ENCODE measurements at places on chromosomes 4 and X.

DNA sequence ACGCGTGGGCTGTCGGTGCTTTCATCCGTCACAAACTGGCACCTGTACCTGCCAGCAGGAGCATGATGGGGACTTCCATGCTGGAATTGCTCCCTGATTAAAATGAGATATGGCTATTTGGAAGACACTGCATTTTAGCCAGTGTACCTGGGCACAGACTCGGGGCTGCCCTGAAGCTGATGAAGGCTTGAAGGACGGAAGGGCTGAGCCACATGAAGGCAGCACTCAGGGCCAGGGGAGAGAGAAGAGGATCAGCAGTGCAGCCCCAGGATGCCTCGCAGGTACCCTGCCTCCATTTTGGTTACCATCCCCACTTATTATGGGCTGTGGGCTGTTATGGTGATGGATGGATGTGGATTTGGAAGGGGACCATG, 79.0 kb downstream of the CRMP1 start:
- DNase-seq, result no peak

DNA sequence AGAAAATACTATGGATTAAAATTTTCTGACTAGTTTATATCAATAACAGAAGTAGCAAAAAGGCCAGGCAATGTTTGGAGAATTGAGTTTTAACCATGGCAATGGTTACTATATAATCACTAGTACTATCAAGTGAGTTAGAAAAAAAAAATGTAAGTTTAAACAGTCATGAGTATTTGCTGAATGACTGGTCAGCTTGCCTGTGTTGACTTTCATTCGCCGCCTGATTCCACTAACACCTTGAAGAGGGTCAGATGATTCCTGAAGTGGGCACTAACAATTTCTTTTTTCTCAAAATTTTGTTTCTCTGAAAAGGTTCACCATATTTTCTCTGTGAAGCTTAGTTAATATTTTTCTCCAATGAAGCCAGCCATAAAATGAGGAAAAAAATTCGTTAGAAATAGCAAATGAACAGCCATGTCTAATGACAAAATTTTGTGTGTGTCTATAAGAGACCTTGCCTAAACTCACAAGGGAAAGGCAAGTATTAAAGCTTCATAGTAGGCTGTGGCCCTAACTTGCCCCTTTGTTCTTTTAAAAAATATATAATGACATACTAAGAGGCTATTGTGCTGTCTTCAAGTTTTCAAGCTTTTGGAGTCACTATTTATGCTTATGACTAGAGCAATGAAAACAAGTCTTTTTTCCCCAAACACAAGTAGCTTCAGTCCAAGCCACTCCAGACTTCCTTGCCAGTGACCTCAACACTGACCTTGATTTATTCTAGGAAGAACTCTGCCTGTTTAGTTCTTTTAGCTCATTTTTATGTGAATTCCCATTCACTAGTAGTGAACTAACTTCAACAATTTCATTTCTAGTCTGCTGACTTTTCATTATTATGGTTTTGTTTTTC, 18.4 kb upstream of the FHDC1 start:
- DNase-seq, result no peak

GRCh38 chr4:113784497-113785250, 23.1 kb upstream of the CAMK2D start:
- no peak for DNase-seq

- no peak for DNase-seq
Measured at GRCh38 chrX:155995321-155995875, 2.1 kb upstream of the IL9R start.

- DNase-seq, result no peak
Measured at GRCh38 chrX:100264200-100264599, 145.9 kb downstream of the PCDH19 start.

- DNase-seq, result no peak
Measured at GRCh38 chrX:13165266-13166189, 121.1 kb upstream of the FAM9C start.

GRCh38 chr4:170697045-170697444, 607.3 kb upstream of the AADAT start:
- DNase-seq, result no peak

GRCh38 chr4:2288051-2288541, 26.2 kb upstream of the MXD4 start:
- DNase-seq, result no peak

DNA sequence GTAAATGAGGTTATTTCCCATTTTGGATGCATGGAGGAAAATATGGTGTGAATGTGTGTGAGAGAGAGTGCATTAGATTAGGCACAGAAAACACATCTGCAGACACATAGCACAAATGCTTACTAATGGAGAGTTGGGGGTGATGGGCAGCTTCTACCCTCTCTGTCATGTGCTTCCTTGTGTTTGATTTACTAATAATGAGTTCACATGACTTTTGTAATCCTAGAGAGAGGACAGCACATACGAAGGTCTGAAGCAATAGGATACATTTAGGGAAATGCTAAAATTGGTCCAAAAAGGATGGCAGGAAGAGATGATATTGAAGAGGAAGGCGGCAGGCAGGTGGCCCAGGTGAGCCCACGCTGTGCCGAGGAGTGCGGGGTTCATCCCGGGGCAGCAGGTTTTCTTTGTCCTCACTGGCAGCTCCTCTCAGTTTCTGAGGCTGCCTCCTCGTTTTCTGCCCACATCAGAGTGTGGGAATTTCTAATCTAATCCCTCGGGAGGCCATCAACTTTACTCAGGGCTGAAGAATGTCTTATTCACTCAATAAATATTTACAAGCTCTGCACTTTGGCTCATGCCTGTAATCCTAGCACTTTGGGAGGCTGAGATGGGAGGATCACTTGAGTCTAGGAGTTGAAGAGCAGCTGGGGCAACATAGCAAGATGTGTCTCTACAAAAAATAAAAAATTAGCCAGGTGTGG, 15.9 kb upstream of the MAP9 start:
- no peak for DNase-seq

DNA sequence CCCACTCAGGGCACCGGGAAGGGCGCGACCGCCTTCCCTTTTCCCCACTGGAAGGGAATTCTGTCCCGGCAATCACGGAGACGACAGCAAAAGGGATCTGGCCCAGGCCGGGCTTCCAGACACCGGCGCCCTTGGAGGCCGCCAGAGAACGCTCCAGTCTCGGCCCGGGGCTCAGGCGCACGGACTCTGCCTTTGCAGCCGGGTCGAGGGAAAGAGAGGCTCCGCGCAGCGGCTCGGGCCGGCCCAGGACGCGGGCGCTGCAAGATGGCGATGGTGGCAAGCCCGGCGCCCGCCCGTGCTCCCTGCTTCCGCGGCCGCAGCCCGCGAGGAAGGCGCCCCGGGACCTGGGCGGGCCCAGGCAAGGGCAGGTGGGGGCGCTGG, 1.1 kb downstream of the CTBP1 start:
- no peak for DNase-seq

- DNase-seq, result no peak
Measured at GRCh38 chr4:23373261-23373660, 516.6 kb downstream of the PPARGC1A start.

DNA sequence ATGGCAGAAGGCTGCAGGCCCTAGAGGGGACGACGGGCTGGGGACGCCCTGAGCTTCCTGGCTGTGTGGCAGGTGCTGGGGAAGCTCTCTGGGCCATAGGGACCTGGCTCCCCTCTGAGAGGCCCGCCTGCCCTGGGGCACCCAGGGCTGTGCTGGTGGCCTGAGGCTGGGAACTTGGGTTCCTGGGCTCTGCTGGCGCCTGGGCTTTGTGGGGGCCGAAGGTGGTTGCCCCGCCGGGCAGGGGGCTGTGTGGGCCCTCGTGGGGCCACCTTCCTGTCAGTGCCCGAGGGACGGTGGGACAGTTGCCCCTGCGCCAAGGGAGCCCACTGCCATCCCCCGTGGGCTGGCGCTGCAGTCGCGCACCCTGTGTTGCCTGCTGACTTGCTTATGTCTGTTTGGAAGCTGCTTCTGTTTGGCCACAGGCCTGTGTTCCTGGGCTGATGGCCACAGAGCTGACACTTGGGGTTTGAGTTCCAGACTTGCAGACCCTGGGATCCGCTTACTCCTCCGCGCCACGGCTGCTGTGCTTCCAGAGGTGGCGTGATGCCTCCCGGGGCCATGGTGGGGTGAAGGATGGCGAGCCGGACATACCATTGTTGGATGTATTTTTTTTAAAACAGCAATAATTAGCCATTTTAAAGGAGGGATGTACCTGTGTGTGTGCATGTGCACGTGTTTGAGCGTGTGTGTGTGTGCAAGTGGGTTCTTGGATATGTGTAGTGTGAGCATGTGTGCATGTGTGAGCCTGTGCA, 8.5 kb downstream of the NAT8L start:
- DNase-seq, result no peak

GRCh38 chr4:128384765-128385598, 97.4 kb upstream of the PGRMC2 start:
- no peak for DNase-seq

DNA sequence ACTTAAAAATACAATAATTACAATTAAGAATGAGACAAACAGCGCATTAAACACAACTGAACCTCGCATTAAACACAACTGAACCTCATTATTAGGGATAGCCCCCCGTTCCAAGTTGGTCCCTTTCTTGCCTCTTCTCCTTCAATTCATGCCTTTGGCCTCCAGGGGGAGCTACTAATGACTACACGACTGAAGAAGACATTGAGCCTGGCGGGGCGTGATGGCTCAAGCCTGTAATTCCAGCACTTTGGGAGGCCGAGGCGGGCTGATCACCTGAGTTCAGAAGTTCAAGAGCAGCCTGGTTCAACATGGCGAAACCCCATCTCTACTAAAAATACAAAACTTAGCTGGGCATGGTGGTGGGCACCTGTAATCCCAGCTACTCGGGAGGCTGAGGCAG, 56.4 kb upstream of the NWD2 start:
- no peak for DNase-seq

DNA sequence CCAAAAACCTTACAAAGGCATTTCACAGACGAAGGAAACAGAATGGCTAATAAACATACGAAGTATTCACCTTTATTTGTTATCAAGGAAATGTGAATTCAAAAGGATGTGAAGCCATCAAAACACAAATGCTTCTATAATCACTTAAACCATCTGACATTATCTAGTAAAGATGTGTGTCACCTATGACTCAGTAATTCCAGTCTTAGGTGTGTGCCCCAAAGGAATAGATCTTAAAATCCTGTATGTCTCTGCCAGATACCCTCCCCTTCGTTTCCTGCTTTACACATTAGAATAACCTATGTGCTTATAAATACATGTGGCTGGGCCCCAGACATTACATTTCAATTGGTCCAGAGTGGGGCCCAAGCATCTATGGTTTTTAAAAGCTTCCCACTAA, 41.8 kb upstream of the CEP135 start:
- no peak for DNase-seq

DNA sequence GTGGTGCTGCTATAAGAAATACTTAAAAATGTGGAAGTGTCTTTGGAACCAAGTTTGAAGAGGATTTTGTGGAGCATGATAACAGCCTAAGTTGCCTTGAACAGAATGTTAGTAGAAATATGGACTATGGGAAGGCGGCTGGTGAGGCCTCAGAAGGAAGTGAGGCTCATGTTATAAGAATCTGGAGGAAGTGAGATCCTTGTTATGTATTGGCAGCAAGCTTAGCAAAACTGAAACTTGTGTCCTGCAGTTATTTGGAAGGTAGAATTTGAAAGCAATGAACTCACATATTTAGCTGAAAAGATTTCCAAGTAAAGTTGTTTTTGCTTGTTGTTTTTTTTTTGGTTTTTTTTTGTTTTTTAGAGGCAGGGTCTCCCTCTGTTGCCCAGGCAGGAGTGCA, 13.6 kb upstream of the MED14 start:
- DNase-seq, result no peak

- no peak for DNase-seq
Measured at GRCh38 chr4:38040619-38041018, 80.4 kb downstream of the PTTG2 start.

GRCh38 chr4:104395168-104395614, 99.5 kb downstream of the CXXC4 start:
- DNase-seq, result no peak

DNA sequence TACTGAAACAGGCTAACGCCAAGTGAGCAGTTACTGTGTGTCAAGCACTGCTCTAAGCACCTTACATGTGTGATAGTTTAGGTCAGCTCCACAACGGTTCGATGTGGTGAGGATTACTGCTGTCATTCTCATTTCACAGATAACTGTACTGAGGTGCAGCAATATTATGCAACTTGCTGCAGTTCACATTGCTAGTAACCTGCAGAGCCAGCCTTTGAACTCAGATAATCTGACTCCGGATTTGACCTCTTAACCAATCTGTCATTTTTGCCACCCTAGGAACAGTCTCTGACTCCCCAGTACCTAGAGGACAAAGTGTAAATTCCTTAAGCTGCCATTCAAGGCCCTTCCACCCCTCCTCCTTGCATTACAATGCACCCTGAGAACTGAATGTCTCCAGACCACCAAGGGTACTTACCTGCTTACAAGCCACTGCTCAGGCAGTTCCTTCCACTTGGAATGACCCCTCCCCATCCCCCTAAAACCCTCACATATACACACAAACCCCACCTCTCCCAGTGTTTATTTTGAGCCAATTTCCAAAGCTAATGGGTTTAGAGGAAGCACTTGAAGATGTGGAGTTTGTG, 24.9 kb downstream of the EFNB1 start:
- DNase-seq, result no peak

GRCh38 chrX:150648296-150648940, 44.8 kb upstream of the MTMR1 start:
- no peak for DNase-seq

DNA sequence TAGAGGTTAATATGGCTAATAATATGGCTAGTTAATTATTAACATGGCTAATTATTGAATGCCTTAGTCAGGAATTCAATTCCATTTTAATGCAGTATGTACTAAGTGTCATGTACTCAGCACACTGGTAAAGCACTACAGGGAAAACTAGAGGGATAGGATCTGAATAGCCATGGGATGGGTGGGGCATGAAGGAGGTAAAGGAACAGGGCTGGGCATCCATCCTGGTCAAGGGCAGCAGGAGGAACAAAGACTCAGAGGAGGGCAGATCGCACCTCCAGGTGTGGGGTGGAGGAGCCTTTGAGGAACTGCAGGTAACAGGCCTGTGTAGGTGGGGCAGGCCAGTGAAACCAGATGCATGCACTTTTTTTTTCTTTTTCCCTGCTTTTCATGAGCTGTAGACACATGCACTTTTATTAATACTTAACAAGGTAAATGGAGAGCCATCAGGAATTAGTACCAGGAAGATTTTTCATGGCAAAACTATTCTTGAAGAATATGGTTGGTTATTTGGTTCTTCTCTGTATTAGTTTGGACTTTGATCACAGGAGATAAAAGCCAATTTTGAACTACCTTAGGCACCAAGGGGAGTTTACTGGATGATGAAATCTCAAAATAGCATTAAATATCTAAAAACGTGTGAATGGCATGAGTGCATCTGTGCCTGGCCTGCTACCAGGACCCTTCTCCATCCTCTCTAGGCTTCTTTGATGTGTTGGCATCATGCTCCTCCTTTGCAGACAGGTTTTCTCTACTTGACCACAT, 88.3 kb downstream of the CC2D2A start:
- DNase-seq, result no peak

GRCh38 chr4:163613383-163613782, 118.9 kb downstream of the TMA16 start:
- DNase-seq, result no peak

DNA sequence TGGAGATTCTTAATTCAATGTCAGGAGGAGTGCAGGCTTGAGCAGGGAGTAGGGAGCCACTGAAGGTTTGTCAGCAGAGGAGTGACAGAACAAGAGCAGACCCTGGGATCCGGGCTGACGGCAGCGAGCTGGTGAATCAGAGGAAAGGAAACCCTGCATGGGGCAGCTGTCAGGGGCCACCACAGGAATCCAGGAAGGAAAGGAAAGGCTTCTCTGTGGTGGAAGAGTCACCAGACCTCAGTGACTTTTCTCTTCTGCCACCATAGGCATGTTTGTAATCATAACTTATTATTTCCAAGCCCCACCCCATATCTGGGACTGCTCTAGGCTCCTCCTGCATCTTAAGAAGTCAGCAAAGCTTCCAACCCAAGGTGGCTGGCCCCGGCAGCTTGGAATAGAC, 150.9 kb downstream of the BCOR start:
- DNase-seq, result no peak

Data from activated T-cell treated with anti-CD3 and anti-CD28 coated beads, Interleukin-2, amount 50 U/mL, for 4 hours (primary cell).